ENCODE measurements at places on chromosomes 11 and 22. TPM values are rescaled to one million over a fixed set of nuclear protein-coding genes. Genes with fewer than 3 reads are reported as not detected.

Gene PDGFB
- 8.5 TPM for total RNA-seq

DNA sequence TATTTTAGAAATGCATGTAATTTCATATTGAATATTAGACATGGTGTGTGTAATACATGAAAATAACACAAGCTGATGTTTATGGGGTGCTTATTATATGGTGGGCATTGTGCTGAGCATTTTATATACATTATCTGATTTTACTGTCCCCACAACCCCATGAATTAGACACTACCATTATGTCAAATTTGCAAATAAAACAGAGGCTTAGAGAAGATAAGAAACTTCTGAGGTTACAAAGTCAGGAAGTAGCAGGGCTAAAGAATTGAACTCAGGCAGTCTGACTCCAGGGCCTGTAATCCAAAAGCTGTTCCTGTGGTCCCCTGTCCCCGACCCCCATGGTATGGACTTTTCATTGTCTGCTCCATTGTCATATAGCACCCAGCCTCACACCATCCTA, 49.4 kb upstream of the NAV2 start:
- H3K4me1 ChIP-seq: no peaks in the 10 kb centered on the region
- DNase-seq: no peak
- H3K4me3 ChIP-seq: no peak overlapping the region
- no peak overlapping the region for H3K27ac ChIP-seq

DNA sequence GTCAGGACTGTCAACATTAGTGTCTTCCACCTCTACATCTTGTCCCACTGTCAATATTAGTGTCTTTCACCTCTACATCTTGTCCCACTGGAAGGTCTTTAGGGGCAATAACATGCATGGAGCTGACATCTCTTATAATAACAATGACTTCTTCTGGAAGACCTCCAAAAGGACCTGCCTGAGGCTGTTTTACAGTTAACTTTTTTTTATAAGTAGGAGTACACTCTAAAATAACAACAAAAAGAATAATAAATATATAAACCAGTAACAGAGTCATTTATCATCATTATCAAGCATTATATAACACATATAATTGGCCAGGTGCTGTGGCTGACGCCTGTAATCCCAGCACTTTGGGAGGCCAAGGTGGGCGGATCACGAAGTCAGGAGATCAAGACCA, 57.5 kb downstream of the PAK1 start:
- H3K27me3 ChIP-seq: no peaks in the 10 kb centered on the region
- H3K36me3 ChIP-seq: no peaks in the 10 kb centered on the region
- H3K4me3 ChIP-seq: no peak overlapping the region
- H3K4me1 ChIP-seq: peaks cover 8% of the 10 kb centered on the region

DNA sequence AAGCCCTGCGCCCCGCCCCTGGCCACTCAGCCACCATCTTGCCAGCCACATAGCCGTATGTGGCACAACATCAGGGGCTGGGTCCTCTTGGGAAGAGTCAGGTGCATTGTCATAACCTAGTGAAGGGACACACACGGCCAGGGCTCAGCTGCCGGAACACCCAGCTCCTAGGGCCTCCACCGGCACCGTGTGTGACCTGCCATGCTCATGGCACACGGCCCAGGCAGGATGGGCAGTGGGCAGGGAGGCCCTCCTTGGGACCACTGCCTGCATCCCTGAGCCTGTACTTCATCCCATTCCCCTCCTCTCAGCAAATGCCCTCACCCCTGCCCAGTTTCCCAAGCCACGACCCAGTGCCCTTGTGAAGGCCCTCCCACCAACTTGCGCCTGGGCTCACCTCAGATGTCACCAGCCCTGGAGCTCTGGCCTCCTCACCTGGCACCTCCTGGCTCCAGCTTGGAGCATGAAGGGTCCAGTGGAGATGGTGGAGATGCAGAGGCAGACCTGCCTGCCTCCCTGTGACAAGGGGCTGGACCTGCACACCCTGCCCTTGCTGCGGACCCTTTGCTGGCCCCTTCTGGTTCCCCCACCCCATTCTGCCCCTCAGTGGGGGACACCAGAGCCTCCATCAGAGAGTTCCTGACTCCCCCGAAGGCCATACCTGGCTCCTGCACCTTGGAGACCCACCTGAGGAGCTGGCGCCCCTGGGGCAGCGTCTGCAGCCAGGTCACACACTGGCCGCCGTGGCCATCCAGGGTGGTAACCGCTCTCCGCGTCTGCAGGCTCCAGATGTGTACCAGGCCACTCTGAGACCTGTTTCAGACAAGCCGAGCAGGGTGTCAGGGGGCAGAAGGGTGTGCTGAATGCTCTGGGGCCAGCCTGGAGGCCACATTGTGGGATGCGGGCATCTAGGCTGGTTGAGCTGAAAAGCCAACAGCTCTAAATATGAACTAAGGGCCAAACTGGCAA, 34.5 kb downstream of the GNB1L start:
- no peak overlapping the region for H3K4me3 ChIP-seq
- H3K4me1 ChIP-seq: no peaks in the 10 kb centered on the region
- H3K27me3 ChIP-seq: no peaks in the 10 kb centered on the region

DNA sequence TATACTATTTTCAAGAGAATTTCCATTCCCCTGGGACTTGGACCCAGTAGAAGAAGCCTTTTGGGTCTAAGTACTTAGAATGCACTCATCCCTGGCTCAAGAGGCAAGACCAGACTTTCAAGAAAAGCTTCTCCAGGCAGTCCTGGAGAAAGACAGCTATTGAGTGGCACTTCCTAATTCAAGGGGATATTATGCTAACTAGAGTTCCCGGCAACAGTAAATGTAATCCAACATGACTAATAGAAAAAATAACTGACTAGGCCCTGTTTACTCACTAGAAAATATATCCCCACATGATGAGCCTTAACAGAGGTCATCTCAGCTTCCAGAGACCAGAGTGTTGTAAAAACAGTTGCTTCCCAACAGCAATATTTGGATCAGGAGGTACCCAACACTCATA, 47.2 kb upstream of the AKIP1 start:
- DNase-seq: no peak
- H3K36me3 ChIP-seq: no peaks in the 10 kb centered on the region
- no peaks in the 10 kb centered on the region for H3K27me3 ChIP-seq
- H3K4me3 ChIP-seq: no peak overlapping the region

GRCh38 chr22:23361676-23362075, 181.4 kb downstream of the BCR start:
- no peak for DNase-seq
- H3K27me3 ChIP-seq: no peaks in the 10 kb centered on the region
- no peak overlapping the region for H3K4me3 ChIP-seq
- no peaks in the 10 kb centered on the region for H3K36me3 ChIP-seq
- H3K4me1 ChIP-seq: no peaks in the 10 kb centered on the region

Gene FOLH1
- total RNA-seq: 0.16 TPM

Gene H19
- total RNA-seq: 39.8 TPM

DNA sequence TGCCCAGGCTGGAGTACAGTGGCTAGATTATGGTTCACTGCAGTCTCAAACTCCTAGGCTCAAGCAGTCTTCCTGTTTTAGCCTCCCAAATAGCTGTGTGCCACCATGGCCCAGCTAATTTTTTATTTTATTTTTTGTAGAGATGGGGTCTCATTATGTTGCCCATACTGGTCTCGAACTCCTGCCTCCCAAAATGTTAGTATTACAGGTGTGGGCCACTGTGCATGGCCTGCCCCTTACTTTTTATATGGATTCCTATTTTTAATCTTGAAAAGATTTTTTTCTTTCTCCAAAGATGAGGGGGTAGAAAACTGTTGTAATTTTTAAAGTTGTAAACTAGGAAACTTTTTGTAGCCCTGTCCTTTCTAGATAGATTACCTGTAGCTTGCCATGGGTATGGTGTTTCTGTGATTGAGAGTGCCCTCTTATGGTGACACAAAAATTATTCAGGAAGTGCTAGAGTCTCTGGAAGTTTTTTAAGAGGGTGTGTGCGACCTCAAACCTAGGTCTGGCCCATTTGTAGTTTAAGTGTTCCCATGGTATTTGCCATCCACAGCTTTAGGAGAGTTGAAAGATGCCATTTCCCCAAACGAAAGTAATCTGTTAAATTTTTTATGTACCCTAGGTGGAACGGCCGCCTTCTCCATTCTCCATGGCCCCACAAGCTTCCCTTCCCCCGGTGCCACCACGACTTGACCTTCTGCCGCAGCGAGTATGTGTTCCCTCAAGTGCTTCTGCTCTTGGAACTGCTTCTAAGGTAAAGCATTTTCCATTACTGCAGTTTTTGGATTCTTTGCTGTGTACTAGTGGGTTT, 32.4 kb downstream of the MCAM start:
- no peaks in the 10 kb centered on the region for H3K4me1 ChIP-seq
- no peak for DNase-seq
- no peaks in the 10 kb centered on the region for H3K27me3 ChIP-seq
- no peak overlapping the region for H3K4me3 ChIP-seq
- no peaks in the 10 kb centered on the region for H3K36me3 ChIP-seq
- H3K27ac ChIP-seq: no peak overlapping the region

Gene ACR
- total RNA-seq: 0.80 TPM
